ENCODE measurements at places on chromosomes 6 and 20.

GRCh38 chr6:138194287-138194686 lies 24.0 kb downstream of the PBOV1 start:
- no peak for ATAC-seq

GRCh38 chr6:31399589-31400466 lies 3.6 kb upstream of the MICA start:
- peak; percentile 74 for ATAC-seq

GRCh38 chr20:10769700-10770099 lies 95.9 kb upstream of the JAG1 start:
- no peak for ATAC-seq

DNA sequence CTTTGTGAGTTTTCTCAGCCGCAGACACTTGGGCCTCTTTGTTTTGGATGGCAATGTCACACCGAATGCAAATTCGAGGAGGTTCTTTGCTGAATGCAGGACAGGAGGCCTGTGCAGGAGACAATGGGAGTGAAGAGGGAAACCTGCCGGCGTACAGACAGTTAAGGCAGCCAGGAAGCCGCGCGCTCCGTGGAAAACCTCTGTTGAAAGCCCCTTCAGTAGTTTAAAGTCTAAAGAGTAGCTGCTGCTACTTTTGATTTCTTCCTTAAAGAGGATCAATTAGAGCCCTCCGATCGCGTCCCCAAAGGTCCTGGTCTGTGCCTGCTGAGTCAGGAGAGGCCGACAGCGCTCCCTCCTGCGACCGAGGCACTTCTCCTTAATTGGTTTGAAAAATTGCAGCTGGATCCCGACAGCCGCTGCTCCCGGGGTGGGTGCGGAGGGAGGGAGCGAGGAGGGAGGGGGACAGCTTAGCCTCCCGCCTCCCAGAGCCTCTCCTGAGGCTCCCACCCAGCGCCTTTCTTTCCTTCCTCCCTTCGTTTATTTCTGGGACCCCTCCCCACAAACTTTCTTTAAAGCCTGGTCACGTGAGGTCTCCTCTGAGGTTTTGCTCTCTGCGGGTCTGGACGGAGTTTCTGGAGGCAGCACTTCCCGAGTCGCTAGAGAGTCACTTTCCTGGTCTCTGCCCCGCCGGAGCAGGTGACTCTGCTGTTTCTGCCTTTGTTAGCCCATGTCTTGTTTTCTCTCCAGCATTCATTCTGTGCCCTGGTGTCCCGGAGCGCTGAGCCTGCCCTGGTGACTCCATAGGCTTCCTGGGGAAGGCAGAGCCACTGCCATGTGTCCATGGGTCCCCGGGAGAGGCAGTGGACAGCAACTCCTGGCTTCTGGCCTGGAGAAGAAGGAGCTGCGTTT lies 22.3 kb upstream of the RPP40 start:
- ATAC-seq: peak; percentile 51

- no peak for ATAC-seq
Observed at GRCh38 chr6:162468326-162468725, 259.2 kb downstream of the PRKN start.

DNA sequence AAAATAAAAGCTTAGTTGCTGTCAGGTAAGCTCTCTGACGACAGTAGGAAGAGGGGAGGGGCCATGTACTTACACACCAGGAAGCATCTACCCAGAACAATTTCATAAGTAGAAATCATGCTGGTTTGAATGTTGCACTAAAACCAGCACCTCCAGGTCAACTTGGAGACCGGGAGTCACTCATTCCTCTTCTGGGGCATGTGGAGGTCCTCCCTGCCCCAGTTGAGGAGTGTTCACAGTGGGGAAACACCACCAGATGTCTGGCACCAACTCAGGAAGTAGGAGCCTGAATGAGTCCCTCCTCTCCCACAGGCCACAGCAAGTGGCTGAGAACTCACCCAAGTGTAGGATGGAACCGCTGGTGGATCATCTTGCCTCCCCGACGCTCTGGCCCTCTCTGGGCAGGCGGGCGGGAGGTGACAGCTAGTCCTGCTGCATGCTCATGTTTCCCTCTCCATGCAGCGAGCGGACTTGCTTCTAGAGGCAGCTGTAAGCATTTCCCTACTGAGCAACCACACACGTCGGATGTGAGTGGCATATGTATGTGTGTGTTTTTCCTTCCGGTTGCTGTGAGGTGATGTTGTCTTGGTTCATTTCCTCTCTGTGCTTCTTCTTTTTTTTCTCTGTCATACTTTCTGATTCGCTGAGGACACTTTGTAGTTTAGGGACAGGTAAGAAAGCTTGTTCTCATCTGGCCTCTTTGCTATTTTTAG lies 149.5 kb upstream of the NEDD9 start:
- no peak for ATAC-seq
